Activated CD4-positive, alpha-beta T cell treated with anti-CD3 and anti-CD28 coated beads, Interleukin-2, amount 10 ng/mL, durations not matched to agents 24 days and 14 days (primary cell): ENCODE measurements at places on chromosomes 13 and 19.
A peak's percentile ranks its signal among the peaks of the same experiment; 100 is the strongest.

DNA sequence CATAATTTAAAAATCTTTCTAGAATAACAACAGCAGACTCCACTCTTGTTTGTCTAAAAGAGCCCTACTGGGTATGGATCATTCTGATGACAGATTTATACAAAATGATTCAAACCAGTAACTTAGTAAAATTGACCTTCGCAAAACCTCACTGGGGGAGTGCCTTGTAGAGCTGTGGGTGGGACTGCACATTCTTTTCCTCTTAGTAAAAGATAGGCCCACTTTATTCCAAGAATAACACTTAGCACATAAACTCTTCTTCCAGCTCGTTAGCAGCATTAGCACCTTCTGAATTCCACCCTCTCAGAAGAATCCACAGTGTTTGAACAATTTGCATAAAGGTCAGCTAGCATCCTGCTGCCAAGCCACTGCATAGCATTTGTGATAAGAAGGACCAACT lies 106.8 kb downstream of the STOML3 start:
- peaks cover 7% of the 10 kb centered on the region for H3K27me3 ChIP-seq
- H3K4me1 ChIP-seq = no peaks in the 10 kb centered on the region
- no peak for DNase-seq
- H3K27ac ChIP-seq = no peak overlapping the region
- no peaks in the 10 kb centered on the region for H3K36me3 ChIP-seq
- H3K4me3 ChIP-seq = no peak overlapping the region

DNA sequence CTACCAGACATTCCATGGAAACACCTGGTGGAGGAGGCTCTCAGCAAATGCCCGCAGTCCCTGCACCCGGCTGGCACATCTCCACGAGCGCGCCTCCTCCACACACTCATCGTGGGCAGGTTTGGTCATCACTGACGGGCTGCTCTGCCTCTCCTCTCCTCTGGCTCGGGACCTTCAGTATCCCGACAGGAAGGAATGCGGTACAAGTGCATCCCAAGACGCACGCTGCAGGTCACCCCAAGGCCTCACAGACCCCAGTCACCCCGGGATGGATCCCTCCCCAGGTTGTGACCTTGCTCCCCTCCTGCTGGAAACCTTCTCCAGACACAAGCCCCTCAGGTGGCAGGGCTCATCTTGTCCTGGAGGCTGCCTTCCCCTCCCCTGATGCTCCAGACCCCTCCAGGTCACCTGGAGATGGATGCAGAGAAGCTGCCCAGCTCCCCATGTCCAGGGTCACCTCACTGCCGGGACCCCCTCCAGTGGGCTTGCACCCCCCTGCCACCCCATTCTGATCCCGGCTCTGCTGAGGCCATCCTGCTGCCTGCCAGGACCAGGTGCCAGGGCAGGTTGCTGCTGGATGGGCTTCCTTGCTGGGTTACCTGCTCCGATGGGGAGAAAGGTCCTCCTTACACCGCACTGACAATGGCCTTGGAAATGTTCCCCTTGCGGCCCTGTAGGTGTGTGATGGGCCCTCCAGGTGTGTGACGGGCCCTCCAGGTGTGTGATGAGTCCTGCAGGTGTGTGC lies 29.9 kb downstream of the C13orf46 start:
- no peak overlapping the region for H3K4me3 ChIP-seq
- no peaks in the 10 kb centered on the region for H3K27me3 ChIP-seq
- H3K4me1 ChIP-seq = no peaks in the 10 kb centered on the region
- no peak for DNase-seq
- no peaks in the 10 kb centered on the region for H3K36me3 ChIP-seq

DNA sequence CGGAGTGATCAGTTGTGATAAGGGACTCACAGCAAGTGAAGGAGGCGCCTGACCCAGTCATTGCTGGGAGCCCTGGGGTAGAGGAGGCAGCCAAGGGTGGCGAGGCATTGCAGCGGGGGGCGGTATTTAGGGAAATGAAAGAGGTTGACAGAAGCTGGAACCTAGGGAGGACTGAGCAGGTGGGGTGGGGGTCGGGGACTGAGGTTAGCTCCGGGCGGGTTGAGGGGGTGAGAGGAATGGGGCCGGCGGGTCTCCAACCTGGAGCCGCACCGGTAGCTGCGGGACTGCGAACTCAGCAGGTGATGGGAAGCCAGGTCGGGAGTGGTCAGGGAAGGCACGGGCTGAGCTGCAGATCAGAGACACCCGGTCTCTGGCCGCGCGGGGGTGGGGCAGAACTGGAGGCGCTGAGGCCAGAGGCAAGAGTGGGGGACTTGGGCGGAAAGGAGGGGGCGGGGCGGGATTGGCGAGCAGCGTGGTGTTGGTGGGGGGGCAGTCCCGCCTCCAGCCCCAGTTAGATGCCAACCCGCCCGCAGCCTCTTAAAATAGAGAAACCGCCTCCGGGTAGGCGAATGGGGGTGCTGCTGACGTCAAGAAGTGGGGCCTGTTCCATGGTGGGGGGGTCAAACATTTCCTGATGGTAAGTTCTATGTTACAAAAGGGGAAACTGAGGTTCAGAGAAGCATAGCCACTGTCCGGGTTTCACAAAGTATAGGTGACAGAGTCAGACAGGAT lies 1.5 kb downstream of the MAST3 start:
- peaks cover 3% of the 10 kb centered on the region for H3K27me3 ChIP-seq
- H3K4me1 ChIP-seq = peaks cover 23% of the 10 kb centered on the region
- H3K36me3 ChIP-seq = peaks cover 2% of the 10 kb centered on the region
- DNase-seq = peak; percentile 72

GRCh38 chr19:21396121-21396520 lies 812 bp upstream of the ZNF493 start:
- no peak overlapping the region for H3K27ac ChIP-seq
- DNase-seq = no peak
- H3K36me3 ChIP-seq = peaks cover 32% of the 10 kb centered on the region
- peaks cover 8% of the 10 kb centered on the region for H3K4me1 ChIP-seq
- H3K27me3 ChIP-seq = no peaks in the 10 kb centered on the region
- H3K4me3 ChIP-seq = no peak overlapping the region

- peak overlapping the region; percentile 93 for H3K27ac ChIP-seq
- peaks cover 71% of the 10 kb centered on the region for H3K4me1 ChIP-seq
- H3K4me3 ChIP-seq = peak overlapping the region; percentile 65
- no peaks in the 10 kb centered on the region for H3K27me3 ChIP-seq
- peak; percentile 67 for DNase-seq
- peaks cover 15% of the 10 kb centered on the region for H3K36me3 ChIP-seq
Observed at GRCh38 chr13:97257800-97258799, 36.0 kb downstream of the MBNL2 start.
